ENCODE measurements at places on chromosomes 16 and 17.

GRCh38 chr17:58574025-58574424 is 59.6 kb upstream of the MTMR4 start:
- no peak for DNase-seq

DNA sequence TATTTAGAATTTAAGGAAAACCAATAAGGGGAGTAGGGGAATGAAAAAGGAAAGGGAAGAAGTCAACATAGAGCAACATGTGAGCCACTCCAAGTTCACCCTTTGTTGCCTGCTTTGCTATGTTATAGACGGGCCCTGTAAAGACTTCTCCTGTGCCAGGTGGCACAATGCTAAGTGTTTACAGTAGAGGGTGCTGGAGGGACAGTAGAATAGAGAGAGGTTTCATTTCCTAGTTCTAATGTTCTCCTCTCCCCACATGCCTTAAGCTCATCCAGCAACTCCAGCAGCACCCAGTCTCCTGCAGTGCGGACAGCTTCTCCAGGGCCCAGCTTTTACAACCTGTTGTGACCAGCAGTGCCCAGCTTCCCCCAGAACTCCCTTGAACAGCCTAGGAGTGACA is 468.0 kb downstream of the HS3ST3B1 start:
- no peak for DNase-seq

DNA sequence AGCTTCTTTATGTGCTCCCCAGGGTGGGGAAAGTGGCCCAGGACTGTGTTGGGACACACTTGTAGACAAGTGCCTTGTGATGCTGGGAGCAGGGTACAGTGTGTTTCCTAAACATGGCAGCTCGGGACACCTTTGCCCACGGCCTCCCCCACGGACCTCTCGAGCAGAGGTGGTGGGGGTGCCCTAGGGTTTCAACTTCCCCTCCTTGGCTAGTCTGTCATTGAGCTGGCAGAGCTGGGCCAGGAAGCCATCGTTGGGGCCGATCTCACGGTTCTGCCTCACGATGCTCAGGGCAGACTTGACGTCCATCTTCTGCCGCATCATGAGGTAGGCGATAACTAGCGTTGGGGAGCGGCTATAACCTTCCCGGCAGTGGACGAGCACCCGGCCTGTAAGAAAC is 9.4 kb downstream of the DUSP3 start:
- no peak for DNase-seq

DNA sequence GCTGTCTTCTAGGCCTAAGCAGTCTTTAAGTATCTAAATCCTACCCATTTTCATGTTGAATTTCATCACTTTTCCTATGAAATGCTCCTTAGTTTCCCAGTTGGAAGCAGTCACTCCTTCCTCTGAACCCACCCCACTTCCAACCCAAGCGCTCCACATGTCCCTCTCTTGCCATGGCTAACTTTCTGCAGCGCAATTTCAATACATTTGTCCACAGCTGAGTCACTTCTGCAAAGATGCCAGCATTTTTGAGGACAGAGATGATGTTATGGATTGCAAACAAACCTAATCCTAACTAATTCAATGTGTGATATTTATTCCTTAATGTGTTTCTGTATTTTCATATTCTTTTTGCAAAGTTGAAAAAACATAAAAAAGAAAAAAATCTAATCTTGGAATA is 71.7 kb downstream of the HLF start:
- DNase-seq: no peak

DNA sequence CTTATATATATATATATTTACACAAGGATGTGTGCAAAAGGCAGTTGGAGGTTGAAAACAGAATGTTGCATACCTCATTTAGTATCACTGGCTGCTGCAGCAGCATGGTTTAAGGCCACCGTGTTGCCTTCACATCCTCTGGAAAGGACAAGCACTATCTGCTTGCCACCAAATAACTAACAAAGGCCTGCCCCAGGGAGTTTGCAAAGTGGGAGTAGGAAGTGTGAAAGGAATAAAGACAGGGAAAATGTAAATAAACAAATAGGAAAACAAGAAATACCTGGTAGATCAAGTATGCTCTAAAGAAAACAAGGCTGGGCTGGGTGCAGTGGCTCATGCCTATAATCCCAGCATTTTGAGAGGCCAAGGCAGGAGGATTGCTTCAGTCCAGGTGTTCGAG is 33.5 kb upstream of the GFOD2 start:
- DNase-seq: no peak

- DNase-seq: peak; percentile 38
Observed at GRCh38 chr17:15651583-15652110, 32.1 kb upstream of the FBXW10B start.

DNA sequence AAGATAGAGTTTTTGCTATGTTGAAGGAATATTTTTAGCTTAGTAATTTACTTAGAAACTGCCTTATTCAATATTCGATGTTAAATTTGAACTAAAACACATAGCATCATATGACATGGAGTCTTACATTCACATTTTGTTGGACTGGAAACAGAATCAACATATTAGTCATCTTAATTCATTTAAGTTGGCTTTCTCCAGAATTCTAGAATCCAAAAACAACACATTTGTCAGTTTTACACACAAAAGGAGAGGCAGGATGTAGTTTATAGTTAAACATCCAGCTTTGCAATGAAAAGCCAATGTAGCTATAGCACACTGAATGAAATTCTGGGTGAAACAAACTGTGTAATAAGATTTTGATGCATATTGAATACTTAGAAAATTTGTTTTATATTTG is 43.3 kb downstream of the WWOX start:
- no peak for DNase-seq

DNA sequence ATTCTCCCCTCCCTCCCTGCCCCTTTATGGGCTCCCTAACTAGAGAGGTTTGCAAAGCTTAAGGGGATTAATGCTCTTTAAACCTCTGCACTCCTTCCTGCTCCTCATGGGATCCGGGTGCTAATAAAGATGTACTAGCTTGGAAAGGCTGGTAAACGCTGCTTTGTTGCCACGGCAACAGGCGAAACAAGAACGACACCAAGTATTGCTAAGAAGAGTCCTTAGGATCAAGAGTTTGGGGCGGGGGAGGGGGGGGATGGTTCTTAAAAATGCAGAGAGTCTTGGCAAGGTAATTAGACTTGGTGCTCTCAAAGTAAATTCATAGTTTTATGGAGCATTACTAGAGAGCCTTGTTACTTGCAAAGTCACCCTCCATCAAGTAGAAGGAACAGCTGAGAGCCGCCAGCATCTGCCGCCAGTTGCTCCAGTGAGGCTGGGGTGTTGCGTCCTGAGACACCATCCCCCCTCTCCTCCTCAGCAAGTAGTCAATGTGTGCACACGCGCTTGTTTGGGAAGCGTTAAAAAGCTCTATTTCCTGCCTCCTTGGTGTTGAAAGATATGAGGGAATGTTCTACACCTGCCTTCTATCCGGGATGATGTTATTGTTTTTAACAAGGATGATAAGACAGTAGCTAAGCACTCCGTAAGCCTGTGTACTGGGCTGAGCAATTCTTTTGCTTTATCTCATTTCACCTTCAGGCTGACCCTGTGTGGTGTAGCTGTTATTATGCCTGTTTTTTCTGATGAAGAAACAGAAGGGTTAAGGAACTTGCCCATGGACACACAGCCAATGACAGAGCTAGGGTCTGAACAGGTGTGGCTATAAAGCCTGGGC is 190.9 kb downstream of the CCDC182 start:
- no peak for DNase-seq

Measured in T-helper 2 cell treated with Interferon-gamma antibody and Interleukin-4, amounts not matched to agents 5 μg/mL and 100 μg/mL, for 36 hours (primary cell).